ENCODE measurements at places on chromosomes 2 and 18. TPM values are rescaled to one million over a fixed set of nuclear protein-coding genes. Genes with fewer than 3 reads are reported as not detected.

GRCh38 chr2:126664234-126664633 is 8.3 kb downstream of the GYPC start:
- no peak for DNase-seq

GRCh38 chr2:78977661-78978145 is 47.8 kb upstream of the REG3G start:
- DNase-seq: no peak

DNA sequence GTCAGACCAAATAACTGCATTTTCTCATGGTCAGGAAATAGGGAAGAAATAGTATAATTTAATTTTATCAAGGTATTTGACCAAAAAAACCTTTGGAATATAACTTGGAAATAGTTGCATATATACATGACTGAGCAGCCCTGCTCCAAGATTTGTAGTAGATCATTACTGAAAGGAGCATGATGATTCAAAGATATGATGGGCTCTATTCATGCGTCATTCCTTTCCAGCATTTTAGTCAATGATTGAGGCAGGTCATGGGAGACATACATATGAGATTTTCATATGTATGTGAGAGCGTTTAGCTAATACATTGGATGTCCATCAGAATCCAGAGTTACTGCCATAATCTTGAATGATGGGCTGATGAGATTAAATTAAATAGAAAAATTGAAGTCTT is 74.5 kb downstream of the CAB39 start:
- no peak for DNase-seq

DNA sequence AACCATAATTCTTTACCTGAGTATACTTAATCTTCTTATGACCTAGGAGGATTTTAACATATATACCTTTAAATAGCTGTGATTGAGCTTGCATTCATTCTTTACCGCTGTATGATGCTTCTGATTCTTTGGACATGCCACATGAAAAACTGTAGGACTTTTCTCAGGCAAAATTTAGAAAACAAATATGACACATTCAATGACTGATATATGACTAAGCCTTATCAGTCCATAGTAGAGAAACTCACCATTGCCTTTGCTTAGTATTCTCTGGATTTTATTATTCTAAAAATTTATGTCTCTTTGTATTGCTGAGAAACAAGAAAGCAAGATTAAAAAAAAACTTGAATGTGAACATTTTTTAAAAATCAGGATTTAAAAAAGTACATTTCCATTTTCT is 3.7 kb downstream of the FAM171B start:
- no peak for DNase-seq

DNA sequence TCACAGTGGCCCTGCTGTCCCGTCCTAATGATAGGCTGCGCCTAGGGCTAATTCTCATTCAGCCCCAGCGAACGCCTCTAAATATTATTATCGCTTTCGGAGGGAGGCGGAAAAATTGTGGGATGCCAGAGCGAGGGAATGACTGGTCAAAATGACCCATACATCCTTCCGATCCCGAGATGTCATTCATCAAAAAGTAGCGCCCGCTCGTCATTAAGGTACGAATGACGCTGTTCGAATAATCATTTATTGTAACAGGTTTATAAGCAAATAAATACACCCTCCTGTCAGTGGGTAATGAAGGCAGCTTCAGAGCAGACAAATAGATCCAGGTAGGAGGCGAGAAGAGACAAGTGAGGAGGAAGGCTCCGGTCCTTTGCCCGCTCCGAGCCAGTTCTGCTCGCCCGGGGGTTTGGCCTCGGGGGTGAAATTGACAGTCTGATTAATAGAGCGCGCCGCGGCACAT is at the start of gene EVX2:
TSS of gene EVX2 (minus strand) at position 167 of the 466 bp plus-strand sequence. CDS start 186 bp downstream, outside the sequence.
- no peak for DNase-seq

DNA sequence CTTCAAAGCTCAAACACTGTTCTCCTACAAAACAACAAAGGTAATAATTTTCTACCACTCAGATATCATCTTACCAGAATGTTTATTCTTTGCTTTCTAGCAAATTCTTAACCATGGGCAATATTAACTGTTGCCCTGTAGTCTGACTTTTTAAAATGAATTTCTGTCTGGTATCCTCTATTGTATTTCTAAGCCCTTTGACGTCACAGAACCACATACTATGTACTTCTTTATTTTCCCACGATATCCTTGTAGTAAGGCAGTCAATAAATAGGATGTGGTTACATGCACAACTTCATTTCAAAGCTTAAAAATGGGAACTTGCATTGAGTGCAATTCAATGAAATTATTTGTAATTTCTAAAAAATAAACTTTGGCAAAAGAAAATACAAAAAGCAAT is 58.7 kb downstream of the THADA start:
- no peak for DNase-seq

DNA sequence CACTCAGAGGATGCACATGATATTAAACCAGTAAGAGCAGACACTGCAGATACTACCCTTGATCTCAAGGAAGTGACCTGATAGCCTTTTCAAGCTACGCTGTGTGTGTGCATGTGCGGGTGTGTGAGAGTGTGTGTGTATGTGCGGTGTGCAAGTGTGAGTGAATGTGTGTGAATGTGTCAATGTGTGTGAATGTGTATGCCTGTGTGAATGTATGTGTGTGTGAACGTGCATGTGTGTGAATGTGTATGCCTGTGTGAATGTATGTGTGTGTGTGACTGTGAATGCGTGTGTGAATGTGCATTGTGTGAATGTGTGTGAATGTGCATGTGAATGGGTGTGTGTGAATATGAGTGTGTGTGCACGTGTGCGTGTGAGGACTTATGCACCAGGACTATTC is 53.8 kb downstream of the KCNG2 start:
- no peak for DNase-seq

DNA sequence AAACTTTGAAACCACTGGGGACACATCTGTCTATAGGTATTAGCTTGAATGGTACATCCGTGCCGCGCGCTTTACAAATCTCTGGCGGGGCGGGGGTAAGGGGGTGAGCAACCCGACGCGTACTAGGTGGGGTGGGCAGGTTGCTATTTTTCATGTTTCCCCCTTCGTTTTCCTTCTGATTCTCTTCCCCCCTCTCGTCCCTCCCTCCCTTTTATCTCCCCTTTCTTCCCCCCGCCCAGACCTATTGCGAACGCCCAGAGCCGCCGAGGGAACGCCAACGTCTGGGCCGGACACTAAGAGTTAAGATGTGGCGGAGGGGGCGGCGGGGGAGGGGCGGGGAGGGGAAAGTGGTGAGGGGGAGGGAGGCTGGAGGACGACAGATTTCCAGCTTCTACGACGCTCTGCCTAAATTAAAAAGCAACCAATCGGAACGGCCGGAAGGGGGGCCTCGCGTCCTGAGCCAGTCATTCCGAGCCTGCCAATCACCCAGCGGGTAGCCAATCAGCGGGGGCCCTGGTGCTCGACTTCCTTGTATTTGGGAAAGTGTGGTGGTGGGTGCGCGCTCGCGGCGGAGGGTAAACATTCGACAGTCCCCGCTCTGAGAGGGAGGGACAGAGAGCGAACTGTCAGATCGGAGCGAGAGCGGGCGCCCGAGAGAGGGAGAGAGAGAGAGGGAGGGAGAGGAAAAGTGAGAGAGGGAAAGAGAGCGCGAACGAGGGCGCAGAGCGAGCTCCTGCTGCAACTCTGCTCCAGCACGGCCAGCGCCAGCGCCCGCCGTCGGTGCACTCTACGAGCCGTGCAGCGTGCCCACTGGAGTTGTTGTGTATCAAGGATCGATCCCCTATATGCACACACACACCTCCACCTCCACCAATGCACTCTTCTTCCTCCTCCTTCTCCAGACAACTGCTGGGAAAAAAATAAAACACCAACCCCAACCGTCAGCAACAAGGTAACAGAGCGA is at the start of gene POU3F3:
TSS of gene POU3F3 (plus strand) at position 582 of the 964 bp plus-strand sequence. CDS start 1,396 bp downstream, outside the sequence.
- DNase-seq: no peak

DNA sequence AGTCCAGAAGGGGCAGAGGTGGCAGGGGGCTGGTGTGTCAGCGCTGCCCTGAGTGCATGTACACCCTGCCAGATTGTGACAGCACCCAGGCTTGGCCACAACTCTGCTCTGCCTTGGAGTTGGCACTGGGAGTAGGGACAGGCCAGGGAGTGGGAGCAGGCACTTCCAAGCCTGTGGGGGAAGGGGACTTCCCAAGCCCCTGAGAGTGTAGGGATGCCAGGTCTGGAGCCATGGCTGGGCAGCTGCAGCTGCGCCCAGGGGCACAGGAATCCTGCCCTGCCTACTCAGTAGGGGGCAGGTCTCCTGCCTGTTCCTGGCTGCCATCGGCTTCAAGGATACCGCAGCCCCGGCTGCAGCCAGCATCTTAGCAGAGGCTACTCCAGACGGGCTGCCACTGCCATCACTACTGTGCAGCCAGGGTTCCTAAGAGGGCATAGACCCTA is 109.4 kb downstream of the CALCRL start:
- DNase-seq: no peak

DNA sequence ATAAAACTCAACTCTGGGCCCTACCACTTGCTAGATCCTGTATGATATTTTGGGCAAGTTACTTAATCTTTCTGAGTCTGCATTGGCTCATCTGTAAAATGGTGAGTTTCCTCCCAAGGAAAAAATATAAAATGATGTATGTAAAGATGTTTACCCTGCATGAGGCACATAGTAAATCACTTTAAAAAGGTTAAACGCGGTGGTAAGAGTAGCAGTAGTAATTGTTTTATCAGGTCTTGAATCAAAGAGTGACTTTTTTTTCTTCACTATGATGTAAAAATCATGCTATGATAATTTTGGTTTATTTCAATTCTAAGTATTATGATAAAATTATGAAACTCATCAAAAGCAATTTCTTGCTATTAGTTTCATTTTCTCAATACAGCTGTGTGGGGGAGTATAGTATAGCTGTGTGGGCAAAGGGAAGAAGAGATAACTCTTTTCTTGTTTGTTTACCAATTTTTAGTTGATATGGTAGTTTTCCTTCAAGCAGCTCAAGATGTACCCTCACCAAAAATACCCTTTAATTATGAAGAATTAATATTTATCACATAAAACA is 10.7 kb downstream of the ARHGAP15 start:
- DNase-seq: no peak

DNA sequence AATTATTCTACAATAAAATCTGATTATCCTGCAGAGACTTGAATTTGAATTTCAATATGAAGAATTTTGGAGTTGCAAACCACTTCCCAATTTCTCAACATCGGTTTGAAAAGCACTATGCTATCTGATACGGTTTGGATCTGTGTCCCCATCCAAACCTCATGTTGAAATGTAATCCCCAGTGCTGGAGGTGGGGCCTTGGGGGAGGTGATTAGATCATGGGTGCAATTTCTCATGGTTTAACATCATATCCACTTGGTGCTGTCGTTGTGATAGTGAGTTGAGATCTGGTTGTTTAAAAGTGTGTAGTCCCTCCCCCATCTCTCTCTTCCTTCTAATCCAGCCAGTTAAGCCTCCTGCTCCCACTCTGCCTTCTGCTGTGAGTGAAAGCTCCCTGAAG is 205.7 kb downstream of the NBAS start:
- no peak for DNase-seq

- DNase-seq: no peak
Measured at GRCh38 chr2:195756218-195756942, 99.4 kb downstream of the SLC39A10 start.

DNA sequence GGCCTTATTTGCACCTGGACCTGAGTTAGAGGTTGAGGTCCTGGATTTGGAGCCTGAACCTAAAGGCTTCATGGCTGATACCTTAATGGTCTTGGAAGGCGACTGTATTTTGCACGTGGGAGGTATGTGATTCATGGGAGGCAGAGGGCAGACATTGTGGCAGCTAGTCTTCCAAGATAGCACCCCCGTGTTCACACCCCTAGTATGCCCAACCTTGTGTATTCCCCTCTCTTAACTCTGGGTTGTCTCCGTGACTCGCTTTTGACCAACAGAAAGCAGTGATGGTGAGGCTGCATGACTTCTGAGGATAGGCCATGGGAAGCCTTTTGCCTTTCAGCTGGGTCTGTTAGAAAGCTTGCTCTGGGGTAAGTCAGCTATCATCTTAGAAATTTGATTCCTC is 45.8 kb upstream of the HAAO start:
- DNase-seq: no peak

- peak; percentile 29 for DNase-seq
Measured at GRCh38 chr2:121128741-121129659, 156.0 kb downstream of the TFCP2L1 start.

- DNase-seq: no peak
Measured at GRCh38 chr18:46290440-46291020, 186.3 kb downstream of the HAUS1 start.

DNA sequence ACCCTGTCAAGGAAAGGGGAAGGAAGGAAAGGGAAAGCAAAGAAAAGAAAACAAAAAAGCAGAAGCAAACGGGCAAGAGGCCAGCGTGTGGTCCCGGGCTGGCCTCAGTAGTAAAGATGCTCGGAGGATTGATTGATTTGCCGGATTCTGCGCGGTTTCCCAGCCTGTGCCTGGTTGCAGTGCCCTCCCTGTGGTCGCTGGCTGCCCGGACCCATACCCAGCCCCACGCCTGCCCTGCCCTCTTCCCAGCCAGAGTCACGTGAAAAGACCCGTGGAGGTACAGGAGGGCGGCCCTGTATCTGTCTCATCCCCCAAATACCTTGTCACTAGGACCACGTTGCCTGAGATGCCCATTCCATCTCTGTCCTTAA is 55.1 kb upstream of the IMP4 start:
- no peak for DNase-seq

DNA sequence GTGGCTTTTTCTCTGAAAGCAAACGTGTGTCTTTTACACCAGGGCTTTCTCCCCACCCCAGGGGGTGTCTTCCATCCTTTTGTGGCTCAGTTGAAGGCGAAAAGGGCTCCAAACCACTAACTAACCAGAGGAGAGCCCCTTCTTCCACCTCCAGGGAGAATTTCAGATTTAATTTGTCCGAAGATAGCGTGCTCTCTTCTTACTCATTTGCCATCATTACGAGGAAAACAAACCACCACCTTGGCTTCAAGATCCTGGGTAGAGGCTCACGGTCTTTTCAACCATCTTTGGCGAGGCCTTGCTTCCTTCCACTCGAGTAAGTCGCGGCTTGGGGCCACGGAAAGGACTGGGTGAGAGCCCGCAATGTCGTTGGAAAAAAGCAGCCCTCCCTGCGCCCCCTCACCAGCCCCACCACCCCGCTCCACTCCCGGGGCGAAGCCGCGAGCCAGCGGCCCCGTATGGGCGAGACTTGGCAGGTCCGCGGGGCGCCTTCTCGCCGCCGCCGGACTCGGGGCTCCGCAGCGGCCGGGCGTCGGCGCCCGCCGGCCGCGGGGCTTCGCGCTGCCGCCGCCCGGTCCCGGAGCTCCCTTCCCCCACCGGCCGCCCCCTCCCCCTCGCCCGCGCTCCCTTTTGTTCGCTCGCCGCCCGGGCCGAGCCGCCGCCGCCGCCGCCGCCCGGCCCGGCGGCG is 1.7 kb upstream of the ZNF532 start:
- DNase-seq: no peak

- no peak for DNase-seq
Measured at GRCh38 chr2:25266399-25266798, 75.3 kb downstream of the DNMT3A start.

GRCh38 chr2:173763641-173764040 is 201.5 kb downstream of the SP3 start:
- DNase-seq: no peak

GRCh38 chr2:98454500-98455235 is 10.0 kb downstream of the INPP4A start:
- DNase-seq: no peak

DTNA gene
- polyA plus RNA-seq: 8.4 TPM

ALPI gene
- polyA plus RNA-seq: not detected

FOXI3 gene
- polyA plus RNA-seq: not detected

MARCO gene
- 0.37 TPM for polyA plus RNA-seq

SP5 gene
- 11.2 TPM for polyA plus RNA-seq

BOLL gene
- polyA plus RNA-seq: not detected

Measured in right lung (tissue), 10 donors.